ENCODE measurements at places on chromosomes 6 and 20.

- no peak for DNase-seq
These were observed 11.3 kb upstream of the TMEM181 start for GRCh38 chr6:158548418-158549161.

DNA sequence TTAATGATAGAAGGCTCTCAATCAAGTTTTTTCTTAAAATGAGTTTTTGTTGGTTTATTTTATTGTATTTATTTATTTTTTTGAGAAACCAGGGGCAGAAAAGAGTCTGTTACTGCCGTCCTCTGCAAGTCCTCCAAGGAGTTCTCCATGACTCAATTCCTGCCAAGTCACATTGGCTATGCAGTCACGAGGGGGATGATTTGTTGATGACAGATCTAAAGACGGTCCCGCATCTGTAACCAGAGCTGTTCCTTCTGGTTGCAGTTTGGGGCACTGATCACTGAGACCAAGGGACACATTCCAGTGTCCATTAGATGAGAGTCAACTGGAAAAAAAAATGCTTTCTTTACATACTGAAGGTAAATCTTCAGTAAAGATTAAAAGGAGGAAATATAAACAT, 13.9 kb upstream of the TSHZ2 start:
- no peak for DNase-seq

DNA sequence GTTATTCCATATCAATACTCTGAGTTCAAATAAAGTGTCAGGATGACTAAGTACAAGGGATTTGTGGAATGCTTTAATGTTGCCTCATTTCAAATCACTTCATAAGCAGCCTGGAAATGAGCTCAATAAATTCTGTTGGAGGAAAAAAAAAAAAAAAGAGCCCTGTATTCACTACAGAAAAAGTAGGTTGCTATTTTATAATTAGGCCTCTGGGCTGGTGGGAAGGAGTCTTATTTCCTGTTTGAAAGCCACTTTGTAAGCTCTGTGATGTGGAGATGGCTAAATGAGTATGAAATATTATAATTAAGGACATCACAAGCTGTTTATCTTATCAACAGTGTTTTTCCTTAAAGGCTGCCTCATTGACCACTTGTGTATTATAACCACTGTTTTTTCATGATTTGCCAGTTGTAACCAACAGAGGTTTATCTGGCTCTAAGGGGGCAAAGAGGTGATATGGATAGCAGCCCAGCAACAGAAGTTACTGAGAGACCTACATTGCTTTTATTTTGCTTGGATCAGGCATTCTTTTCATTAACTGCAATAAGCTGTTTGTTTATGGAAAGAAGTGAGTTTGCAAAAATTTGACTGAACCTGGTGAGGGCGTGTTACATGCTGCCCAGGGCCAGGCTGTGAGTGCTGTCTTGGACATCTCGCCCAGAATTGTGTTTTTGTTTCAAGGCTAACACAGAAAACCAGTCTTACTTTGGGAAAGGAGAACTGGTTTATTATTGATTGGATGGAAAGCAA, 563.3 kb upstream of the MAP3K7 start:
- no peak for DNase-seq

DNA sequence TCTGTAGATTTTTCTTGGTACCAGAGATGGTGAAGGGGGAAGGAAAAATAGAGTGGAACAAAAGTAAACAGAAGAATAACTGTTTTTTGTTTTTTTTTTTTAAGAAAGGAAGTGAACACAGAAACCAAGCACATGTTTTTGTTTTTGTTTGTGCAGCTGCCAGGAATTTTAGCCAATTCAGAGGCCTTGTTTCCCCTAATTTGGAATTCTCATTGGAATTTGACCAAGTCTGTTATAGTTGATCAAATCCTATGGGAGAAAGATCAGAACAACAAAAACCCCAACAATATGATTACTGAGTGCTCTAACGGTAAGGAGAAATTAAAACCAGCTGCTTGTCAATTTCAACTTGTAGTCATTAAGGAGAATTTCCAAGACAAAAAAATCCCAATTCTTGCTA, 18.2 kb upstream of the IL22RA2 start:
- no peak for DNase-seq

GRCh38 chr6:3297006-3297405, 38.3 kb downstream of the PSMG4 start:
- DNase-seq = no peak

- no peak for DNase-seq
These were observed 105.9 kb downstream of the GRM4 start for GRCh38 chr6:34039943-34040342.

All from anterior cingulate cortex (tissue), 58 donors.